ENCODE measurements at places on chromosomes 3 and 15.

GRCh38 chr15:63683343-63683951 is 86.3 kb downstream of the FBXL22 start:
- no peak for DNase-seq

DNA sequence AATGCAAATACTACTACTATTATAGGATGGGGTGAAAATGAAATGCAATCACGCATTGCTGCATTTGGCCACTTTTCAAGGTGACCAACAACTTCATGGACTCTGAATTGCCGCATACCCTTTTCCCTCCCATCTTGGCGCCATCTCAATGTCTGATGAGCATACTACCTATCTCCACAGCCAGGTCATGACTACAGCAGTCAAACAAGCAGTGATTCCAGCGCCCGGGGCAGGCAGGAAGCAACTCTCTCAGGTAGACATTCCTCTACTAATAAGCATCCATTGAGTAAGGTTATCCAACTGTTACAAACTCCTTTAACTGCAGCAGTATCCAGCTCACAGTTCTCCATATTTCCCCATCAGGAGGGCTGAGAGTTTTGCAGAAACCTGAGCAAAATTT is 155.4 kb downstream of the ADAMTS17 start:
- DNase-seq = no peak

GRCh38 chr3:191500892-191501291 is 39.9 kb downstream of the PYDC2 start:
- no peak for DNase-seq

- no peak for DNase-seq
Observed at GRCh38 chr15:80371924-80372323, 32.3 kb upstream of the ARNT2 start.

DNA sequence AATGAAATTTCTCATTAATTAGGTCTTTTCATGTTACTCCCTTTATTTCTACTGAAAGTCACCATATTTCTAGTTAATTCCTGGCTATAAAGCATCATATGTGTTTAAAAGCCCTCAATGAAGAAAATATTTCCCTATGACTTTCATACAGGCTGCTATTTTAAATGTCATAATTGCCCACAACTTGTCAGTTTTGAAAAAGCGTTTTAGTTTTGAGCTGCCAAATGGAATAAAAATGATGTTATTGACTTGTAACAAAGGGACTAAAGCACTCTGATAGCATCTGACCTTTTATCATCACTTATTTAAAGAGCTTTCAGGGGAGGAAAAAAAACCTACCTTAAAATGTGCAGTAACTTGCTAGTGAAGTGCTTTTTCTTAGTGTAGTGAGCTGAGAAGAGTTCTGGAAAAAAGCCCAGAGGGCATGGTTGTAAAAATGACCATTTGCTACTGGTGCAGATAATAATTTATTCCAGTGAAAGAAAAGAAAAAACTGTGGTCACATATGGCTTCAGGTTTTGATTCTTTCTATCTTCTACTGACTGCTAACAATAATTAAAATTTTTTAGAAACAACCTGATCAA is 877.2 kb downstream of the CADM2 start:
- DNase-seq = peak; percentile 40
